ENCODE measurements at places on chromosomes 4 and X. TPM values are rescaled to one million over a fixed set of nuclear protein-coding genes. Genes with fewer than 3 reads are reported as not detected.

The VEGFD gene
- 2.7 TPM for total RNA-seq

The FREM3 gene
- not detected for total RNA-seq

The RAPGEF2 gene
- total RNA-seq, result 25.6 TPM

The SPRY1 gene
- 109 TPM for total RNA-seq

The TRO gene
- total RNA-seq, result 6.7 TPM

The PNMA5 gene
- total RNA-seq, result not detected

The BMP15 gene
- not detected for total RNA-seq

The GABRG1 gene
- 0.05 TPM for total RNA-seq

The GUCY1B1 gene
- 21.1 TPM for total RNA-seq

The KLHL4 gene
- 8.0 TPM for total RNA-seq

The NAP1L3 gene
- 10.7 TPM for total RNA-seq

Measured in posterior vena cava (tissue), 2 donors.